Natural killer cell (primary cell): ENCODE measurements at places on chromosomes 7 and 10.

DNA sequence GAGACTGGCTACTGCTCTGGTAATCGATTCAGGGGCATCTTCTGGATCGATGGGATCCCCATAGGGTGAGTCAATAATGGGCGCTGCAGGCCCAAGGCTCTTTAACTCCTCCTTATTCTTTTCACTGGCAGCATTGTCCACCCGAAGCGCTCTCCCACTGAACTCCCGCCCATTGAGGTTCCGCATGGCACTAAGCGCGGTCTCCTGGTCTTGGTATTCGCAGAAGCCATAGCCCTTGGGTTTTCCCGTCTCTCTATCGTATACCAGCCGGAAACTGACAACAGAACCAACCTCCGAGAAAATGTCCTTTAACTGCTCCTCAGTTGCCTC, 285 bp downstream of the CSTF2T start:
- no peaks in the 10 kb centered on the region for H3K27me3 ChIP-seq
- peaks cover 10% of the 10 kb centered on the region for H3K36me3 ChIP-seq

DNA sequence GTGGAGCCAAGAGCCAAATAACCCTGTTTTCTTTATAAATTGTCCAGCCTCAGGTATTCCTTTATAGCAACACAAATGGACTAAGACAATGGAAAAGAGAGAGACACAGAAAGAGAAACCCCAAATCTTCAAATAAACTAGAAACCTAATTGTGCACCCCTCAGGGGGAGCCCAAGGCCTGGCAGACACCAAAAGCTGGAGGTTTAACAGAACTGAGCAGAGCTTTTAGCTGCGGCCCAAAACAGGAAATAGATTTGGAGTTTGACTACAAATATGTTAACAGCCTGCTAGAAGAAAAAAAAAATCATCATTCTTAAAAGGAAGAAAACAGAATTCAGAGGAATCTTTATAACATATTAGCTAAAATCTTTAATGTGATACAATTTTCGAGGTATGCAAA, 1135.0 kb downstream of the GATA3 start:
- H3K4me3 ChIP-seq = no peak overlapping the region
- H3K4me1 ChIP-seq = no peaks in the 10 kb centered on the region
- H3K27ac ChIP-seq = no peak overlapping the region
- H3K27me3 ChIP-seq = no peaks in the 10 kb centered on the region

DNA sequence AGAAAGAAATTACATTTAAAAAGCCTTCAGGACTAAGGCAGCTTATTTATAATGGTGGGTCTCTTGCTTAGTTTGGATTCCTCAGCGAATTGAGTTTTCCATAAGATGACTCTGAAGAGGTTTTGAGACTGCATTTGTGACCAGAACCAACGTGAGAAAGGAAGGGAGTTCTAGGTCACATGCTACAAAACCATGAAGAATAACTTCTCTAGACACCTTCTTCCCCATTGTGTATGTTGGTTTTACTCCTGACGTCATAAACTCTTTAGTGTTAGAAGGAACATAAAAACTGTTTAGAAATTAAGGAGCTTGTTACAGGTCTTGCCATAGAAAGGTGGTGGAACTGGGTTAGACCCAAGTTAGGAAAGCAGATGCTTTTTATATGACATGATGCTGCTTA, 11.1 kb downstream of the PTPN12 start:
- no peaks in the 10 kb centered on the region for H3K27me3 ChIP-seq
- peak overlapping the region; percentile 68 for H3K27ac ChIP-seq
- no peak for DNase-seq
- peaks cover 32% of the 10 kb centered on the region for H3K4me1 ChIP-seq
- no peak overlapping the region for H3K4me3 ChIP-seq
- peaks cover 3% of the 10 kb centered on the region for H3K36me3 ChIP-seq

DNA sequence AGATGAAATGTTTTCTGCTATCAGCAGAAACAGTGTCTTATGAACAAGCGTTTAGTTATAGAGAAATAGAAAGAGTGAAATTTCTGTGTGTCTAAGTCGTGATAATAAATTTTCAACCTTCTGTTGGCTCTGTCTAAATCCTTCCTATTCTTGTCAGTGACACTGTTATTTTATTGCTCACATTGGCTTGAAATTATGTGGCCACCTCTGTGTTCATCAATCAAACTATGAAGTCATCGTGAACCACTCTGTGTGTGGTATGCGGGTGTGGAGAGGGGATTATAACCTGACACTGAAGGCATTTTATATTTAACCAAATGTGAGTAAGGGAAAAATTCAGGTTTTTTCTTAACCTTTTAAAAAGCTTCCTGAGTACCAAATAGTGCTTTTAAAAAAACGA, 12.3 kb downstream of the AOAH start:
- DNase-seq = no peak
- H3K4me3 ChIP-seq = no peak overlapping the region
- peaks cover 19% of the 10 kb centered on the region for H3K36me3 ChIP-seq
- peaks cover 24% of the 10 kb centered on the region for H3K4me1 ChIP-seq
- no peaks in the 10 kb centered on the region for H3K27me3 ChIP-seq

DNA sequence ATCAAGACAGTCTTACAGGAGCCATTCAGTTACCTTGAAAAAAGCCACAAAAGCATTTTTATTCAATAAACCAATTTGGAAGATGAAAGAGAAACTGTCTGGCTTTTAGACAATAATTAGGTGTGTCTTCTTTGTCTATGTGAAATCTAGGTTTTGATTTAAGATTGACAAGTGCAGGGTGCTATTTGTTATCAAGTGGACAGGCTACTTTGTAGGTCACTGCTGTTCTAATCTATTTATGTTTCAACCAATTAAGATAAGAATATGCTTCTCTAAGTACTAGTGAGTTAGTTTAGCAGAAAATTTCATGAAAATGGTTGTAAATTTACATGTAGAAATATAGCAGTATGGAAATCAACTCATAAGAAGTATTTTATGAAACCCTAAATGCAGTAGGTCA, 177.5 kb downstream of the CACNA2D1 start:
- H3K36me3 ChIP-seq = no peaks in the 10 kb centered on the region
- no peak for DNase-seq
- no peaks in the 10 kb centered on the region for H3K4me1 ChIP-seq
- H3K27ac ChIP-seq = no peak overlapping the region

GRCh38 chr10:123309731-123310130, 155.5 kb downstream of the BUB3 start:
- no peaks in the 10 kb centered on the region for H3K36me3 ChIP-seq
- no peaks in the 10 kb centered on the region for H3K4me1 ChIP-seq
- H3K27ac ChIP-seq = no peak overlapping the region
- DNase-seq = no peak

GRCh38 chr7:90595342-90595800, 750 bp upstream of the CDK14 start:
- no peak overlapping the region for H3K27ac ChIP-seq
- peaks cover 10% of the 10 kb centered on the region for H3K4me1 ChIP-seq
- peak overlapping the region; percentile 33 for H3K4me3 ChIP-seq
- DNase-seq = no peak

DNA sequence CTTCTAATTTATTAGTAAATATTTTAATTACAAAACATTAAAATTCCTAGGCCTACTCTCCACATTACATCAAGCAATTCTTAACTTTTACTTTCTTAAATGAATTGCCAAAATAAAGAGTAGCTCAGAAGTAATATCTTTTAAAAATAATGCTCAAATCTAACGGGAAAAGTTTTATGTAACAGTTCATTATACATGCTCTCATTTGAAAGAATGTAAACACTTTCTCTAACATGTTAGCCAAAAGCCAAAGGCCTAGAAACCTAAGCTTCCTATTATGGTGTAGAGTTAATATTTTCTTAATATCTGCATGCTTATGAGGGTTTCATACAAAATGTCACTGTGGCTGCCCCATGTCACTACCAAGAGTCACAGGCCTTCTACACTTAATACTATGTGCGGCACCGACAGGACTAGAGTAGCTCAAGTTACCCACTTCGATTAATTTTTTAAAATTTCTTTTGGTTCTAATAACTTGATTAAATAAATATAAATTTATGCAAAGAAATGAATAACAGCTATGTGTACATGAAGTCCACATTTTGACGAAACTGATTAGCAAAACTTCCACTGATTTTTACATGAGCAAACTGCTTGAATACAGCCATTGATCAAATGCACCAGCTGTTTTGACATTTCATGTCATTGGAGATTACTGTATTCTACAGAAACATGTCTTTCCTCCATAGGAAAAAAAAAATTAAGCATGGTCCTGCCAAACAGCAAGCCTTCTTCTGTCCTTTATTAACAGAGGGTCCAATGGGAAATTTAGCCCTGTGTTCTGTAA, 3.5 kb downstream of the COBL start:
- no peak overlapping the region for H3K4me3 ChIP-seq
- peaks cover 8% of the 10 kb centered on the region for H3K27me3 ChIP-seq
- H3K27ac ChIP-seq = no peak overlapping the region

DNA sequence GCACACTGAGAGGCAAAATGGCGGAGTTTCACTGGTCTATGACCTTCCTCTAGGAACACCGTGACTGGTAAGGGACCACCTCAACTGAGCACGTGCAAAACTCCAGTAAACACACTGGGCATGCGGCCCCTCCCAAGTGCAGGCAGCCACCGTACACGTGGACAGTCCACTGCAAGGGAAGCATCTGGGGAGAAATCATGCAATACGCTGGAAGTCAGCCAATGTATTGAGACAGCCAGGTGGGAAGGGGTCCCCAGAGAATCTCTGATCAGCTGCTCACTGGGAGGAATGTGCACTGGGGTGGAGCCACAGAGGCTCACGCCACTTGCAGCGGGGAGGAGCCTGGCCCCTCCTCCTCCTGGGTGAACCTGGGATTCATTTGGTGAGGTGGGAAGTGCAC, 49.3 kb downstream of the CFAP46 start:
- DNase-seq = no peak
- H3K27me3 ChIP-seq = no peaks in the 10 kb centered on the region
- H3K36me3 ChIP-seq = no peaks in the 10 kb centered on the region
- H3K4me3 ChIP-seq = no peak overlapping the region
- no peak overlapping the region for H3K27ac ChIP-seq
- H3K4me1 ChIP-seq = no peaks in the 10 kb centered on the region

DNA sequence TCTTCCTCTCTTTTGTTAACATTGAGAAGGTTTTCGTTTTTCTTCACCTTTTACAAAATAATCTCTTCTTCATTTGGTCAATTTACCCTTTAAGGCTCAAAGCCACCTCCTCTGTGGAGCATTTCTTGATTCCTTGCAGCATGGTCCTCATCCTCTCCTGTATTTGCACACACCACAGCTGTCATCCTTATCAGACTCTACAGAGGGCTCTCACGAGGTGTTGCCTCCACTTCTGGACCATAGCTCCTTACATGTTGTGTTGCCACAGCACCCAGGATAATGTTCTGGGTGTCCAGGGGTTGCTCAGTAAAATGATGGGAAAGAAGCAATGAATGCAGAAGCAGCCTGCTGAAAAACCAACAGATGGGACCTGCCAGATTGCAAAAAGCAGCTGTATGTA, 192.8 kb downstream of the SH2D4B start:
- H3K27ac ChIP-seq = no peak overlapping the region
- no peaks in the 10 kb centered on the region for H3K4me1 ChIP-seq
- no peaks in the 10 kb centered on the region for H3K36me3 ChIP-seq
- no peak overlapping the region for H3K4me3 ChIP-seq
- no peak for DNase-seq

DNA sequence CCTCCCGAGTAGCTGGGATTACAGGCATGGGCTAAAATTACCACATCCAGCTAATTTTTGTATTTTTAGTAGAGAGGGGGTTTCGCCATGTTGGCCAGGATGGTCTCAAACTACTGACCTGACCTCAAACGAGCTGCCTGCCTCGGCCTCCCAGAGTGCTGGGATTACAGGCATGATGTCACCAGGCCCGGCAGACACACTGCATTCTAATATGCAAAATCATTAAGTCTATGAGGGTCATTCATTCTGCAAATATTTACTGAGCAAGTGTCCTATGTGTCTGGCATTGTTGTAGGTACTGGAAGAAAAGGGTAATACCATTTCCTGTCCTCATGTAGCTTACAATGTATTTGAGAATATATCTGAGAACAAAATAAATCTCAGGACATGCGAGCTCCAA, 2.7 kb downstream of the PUS7 start:
- H3K4me3 ChIP-seq = no peak overlapping the region
- DNase-seq = no peak
- H3K27me3 ChIP-seq = no peaks in the 10 kb centered on the region
- H3K27ac ChIP-seq = no peak overlapping the region
- H3K36me3 ChIP-seq = no peaks in the 10 kb centered on the region
- peaks cover 16% of the 10 kb centered on the region for H3K4me1 ChIP-seq
